ENCODE measurements at places on chromosomes 16 and 17.
A peak's percentile ranks its signal among the peaks of the same experiment; 100 is the strongest.

DNA sequence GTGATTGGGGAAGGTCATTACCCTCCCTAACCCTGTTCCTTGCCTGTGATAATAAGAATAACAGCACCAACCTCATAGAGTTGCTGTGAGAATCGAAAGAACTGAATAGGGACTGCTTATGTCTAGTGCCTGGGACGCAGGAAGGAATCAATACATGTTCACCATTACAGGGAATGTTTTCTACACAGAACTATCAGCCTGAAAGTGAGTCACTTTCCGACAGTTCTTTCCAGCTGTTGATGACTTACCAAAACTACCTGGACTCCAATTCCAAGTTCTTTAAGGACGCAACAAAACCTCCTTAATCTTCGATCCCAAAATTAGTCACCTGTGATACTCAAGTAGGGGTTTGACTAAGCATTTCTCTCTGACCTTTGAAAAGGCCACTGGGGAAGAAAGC is 29.4 kb downstream of the ZNF423 start:
- no peak for DNase-seq

DNA sequence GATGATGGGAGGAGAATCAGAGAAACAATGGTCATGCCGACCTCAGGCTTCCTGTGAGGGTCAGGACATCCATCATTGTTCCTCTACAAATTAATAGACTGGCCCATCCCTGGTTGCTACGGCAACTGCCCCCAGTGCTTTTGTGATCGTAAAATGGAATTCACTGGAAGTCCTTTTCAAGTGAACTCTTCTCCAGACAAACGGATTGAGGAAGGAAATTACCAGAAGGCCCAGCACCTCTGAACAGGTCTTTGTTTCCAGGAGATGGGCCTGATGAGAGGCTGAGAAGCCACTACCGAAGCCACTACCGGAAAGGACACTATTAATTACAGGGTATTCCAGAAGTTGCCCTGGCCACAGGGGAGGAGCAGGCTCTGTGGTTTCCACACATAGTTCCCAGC is 126.0 kb downstream of the MGAT5B start:
- DNase-seq, result no peak

DNA sequence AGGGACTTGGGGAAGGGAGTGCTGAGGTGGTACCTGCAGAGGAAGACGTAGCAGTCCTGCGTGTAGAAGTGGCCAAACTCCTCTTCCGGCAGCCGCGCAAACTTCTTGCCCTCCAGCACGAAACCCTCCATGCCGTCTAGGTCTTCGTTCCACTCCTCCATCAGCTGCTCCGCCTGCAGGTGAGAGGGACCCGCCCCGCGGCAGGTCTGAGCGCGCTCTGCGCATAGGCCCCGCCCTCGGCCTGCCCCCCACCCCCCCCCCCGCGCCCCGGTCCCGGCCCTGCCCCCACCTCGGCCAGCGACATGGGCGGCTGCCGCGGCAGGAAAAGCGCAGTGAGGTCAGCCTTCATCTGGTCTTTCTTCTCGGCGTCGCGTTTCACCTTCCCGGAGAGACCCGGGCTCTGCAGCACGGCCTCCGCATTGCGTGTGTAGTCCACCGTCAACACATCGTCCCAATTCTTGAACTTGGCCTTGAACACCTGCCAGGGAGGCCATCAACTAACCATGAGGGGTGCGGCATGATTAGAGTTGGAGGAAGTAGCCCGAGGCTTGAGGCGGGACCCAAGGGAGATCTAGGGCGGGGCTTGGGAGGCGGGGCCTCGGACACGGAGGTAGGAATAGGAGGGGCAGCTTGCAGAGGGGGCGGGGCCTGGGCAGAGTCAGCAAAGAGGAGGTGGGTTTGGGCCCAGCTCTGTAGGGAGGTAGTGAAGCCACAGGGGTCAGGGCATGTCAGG is 11.5 kb downstream of the FLII start:
- no peak for DNase-seq

DNA sequence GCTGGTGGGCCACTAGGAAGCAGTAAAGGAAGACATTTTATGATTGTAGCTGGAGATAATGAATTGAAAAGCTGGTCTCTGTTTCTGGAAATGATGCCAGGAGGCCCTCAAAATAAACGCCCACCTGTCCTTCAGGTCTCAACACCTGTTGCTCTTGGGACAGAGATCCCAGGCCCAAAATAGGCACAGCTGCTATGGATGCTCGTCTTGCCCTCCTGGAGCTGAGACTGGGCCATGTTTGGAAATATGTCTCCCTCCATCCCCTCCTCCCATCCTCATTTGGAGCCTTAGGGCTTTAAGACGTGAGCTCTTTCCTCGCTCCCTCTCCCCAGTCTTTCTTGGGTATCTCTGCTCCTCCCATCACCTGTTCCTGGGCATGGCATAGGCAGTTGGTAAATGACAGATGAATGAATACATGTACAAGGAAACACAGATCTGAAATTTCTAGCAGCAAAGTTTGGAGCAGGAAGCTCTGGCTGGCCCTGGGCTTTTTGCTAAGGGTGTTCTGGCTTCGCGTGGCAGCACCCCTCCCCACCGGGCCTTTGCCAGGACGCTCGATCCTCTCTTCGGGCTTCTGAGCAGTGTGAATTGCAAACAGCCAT is 33.3 kb downstream of the MYH3 start:
- no peak for DNase-seq

DNA sequence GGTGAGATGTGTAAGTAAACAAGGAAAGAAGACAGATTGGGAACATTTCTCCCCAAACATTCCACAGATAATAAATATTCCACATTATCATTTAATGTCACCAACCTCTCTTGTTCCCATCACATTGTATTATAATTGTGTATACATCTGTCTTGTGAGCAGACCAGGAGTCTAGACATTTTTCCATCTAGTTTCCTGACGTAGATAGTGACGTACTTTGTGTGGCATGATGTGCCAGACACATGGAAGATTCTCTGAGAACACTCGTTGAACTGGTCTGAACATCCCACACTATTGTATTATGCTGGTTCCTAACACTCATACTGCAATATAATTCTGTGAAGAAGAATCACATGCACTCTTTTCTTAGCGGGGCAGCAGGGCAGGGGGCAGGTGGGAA is 34.0 kb downstream of the WSB1 start:
- no peak for DNase-seq

- DNase-seq, result peak; percentile 55
Measured at GRCh38 chr17:8894673-8895578, 27.5 kb upstream of the PIK3R6 start.

DNA sequence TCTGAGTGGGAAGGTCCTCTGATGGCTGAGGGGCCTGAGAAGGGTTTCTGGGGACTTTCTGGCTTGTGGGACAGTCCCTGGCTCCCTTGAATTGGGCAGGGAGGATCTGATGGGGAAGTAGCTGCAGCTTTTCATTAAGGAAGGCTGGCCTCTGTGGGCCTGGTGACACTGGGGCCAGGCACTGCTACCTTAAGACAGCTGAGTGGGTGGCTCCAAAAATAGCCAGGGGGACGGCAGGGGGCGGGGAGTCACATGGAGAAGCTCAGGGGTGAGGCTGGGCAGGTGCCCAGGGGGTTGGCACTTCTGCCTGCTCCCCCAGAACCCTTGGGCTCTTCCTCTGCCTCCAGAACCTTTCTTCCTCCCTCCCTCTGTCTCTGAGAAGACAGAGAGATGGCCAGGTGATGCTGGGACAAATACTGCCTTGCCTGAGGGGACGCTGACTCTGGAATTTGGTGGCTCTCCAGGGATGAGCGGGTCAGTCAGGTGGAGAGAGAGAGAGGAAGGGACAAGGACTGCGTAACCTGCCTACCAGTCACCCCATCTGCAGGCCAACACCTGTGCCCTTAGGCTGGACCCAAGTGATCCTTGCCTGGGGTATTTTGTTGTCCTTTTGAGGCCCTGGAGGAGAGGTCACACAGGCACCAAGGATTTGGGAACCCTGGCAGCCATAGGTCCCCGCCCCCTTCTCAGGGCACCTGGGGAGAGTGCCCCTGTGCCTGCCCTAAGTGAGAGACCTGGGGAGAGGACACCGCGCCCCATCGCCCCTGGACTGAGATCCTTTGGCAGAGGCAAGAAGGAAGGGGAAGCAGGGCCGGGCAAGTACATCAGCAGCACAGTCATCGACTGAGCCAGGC is 1.7 kb upstream of the SGCA start:
- no peak for DNase-seq
